ENCODE measurements at places on chromosomes 12 and 14. TPM values are rescaled to one million over a fixed set of nuclear protein-coding genes. Genes with fewer than 3 reads are reported as not detected.

GRCh38 chr14:28759653-28760313, 6.8 kb upstream of the FOXG1 start:
- DNase-seq, result no peak

DNA sequence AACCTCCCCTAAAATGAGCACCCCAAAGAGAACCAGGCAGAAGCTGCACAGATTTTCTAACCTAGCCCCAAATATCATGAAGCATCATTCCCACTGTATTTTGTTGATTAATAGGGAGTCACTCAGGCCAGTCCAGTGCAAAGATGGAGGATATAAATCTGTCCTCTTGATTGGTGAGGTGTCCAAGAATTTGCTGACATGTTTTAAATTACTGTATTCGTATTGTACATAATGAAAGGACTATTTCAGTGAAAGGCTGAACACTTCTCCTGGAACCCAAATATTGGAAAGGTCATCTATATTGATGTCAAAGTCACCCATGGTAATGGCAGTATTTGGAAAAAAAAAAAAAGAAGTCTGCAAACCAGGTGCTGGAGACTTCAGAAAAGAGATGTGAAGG, 477.5 kb downstream of the RMST start:
- DNase-seq, result no peak

DNA sequence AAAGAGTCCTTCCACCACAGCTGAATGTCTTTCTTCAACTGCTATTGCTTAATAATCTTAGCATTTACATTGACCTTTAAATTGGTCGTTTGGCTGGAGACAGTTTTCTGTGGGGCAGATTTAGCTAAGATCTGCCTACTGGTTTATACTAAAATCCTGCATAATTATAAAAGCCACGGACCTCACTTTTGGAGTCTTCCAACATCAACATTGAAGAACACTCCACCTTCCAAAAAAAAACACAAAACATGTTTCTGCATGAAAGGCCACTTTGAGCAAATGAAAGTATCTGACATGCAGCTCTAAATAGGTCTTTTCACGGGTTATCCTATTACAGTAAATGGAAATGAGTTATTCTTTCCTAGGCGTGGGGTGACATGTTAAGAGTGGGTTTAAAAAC, 57.0 kb upstream of the KRR1 start:
- no peak for DNase-seq

TMEM117 gene
- total RNA-seq, result 2.4 TPM

RPS26 gene
- total RNA-seq, result 17.5 TPM

Measured in right lobe of liver (tissue), 6 donors.